Left lobe of liver (tissue), 2 donors: ENCODE measurements at places on chromosomes 7 and 10.

GRCh38 chr10:132575320-132576201 lies 38.0 kb downstream of the INPP5A start:
- no peak for DNase-seq

DNA sequence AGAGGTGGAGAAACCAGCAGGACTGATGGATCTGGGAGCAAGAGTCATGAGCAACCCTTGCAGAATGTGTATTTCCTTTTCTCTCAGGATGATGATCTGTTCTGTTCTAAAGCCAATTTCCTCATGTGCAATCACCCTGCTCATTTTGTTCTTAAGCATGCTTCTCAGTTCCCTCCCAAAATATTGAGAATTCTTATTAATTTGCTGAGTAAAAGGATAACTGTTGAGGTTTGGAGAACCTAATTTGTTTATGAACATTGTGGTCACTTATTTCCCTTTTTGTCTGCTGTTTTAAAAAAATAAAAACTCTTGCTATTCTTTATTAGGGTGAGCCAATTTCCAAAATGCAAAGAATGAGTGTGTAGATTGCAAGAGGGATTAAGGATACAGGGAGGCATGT lies 106.8 kb downstream of the APBB1IP start:
- no peak for DNase-seq

DNA sequence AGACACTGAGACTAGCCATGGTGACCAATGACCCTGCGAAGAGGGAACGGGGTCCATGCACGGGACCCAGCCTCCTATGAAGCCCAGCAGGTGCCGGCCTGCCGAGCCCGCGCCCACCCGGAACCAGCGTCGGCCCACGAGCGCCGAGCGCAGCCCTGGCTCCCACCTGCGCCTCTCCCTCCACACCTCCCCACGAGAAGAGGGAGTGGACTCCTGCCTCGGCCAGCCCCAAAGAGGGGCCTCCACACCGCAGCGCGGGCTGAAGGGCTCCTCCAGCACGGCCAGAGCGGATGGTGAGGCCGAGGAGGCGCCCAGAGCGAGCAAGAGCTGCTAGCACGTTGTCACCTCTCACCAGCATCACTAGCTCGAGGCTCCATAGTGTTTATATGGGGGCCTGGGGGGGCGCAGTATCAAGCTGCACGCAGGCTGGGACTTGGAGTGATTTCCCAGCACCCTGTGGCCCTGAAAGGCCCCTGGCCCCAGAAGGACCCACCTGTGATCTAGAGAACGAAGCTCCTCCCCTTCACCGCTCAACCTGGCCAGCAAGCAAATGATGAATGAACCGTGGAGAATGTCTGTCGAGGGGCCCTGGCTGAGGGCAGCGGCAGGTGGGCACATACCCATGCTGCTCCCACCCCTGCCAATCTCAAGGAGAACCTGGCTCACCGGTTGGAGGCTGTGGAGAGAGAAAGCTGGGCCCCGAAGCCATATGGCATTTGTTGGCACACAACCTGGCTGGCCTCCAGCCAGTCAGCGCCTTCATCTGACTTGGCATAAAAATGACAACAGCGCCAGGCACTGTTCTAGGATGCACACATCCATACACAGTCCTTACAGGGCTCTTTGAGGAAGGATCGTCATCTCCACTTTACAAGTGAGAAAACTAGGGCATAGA lies 30.7 kb downstream of the GHRHR start:
- no peak for DNase-seq

- DNase-seq = no peak
These were observed 2.3 kb downstream of the HOXA10 start for GRCh38 chr7:27171637-27172314.

DNA sequence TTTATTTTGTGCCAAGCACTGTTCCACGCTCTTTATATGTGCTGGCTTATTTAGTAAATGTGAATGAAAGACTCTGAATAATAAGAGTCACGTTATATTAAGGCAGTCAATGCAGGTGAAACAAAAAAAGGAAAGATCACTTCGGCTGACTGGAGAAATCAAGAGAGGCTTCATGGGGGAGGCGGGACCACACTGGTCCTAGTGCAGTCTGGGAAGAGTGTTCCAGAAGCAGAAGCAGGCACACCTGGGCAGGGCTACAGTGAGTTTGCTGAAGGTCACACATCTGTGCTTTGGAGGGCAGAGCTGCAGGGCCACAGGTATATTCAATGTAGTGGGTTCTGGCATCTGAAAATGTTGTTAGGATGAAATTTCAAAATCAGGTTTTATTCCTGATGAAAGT lies 176.9 kb downstream of the PLXNA4 start:
- no peak for DNase-seq
